SK-N-DZ (cell line): ENCODE measurements at places on chromosomes 3 and 15.

DNA sequence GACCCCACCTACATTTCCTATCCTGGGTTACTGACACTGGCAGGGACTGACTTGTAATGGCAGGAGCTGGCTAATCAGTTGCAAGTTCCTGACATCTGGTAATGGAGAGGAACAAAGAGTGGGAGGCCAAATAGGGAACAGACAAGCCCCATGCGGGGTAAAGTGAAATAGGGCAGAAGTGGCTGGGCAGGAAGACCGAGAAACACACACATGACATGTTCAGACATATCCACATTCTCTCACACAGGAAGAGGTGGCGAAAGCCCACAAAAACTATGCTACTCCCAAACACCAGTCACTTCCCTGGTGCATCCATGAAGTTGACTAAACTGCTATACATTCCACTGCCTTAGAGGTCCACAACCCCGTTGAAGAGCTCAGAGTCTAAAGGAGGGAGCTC, 394.1 kb upstream of the TBL1XR1 start:
- no peak for DNase-seq

- DNase-seq, result peak; percentile 20
These were observed 50.1 kb downstream of the ITGB5 start for GRCh38 chr3:124837065-124837464.

GRCh38 chr3:122578069-122578740, 755 bp downstream of the PARP15 start:
- no peak for DNase-seq

GRCh38 chr15:82043796-82044372, 1.9 kb downstream of the MEX3B start:
- DNase-seq, result no peak

DNA sequence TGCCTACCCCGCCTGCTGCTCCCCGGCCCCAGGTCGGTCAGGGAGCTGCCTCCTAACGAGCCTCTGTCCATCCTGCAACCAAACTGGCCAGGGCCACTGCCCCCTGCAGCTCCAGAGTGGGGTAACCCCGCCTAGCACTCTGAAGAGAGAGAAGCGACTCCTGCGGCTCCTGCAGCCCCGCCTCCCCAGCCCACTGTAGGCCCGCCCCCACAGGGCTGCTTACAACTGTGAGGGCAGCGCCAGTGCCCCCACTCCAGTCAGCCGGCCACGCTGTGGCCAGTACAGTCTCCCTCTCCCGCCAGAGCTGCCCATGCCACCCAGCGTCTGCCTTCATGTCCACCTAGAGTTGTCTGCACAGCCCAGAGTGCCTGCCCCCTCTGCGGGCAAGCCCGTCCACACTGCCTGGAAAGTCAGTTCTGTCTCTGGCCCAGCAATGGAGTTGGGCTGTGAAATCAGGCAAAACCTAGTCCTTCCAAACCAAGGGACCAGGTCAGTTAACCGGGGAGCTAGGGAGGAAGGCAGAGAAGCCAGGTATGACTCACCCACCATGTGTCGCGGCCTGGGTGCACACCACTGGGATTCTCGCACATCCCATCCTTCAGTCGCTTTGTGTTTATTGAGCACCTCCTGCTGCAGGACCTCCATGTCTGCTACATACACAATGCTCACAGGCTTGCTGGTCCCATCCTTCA, 2.4 kb downstream of the UCN2 start:
- DNase-seq, result peak; percentile 77

DNA sequence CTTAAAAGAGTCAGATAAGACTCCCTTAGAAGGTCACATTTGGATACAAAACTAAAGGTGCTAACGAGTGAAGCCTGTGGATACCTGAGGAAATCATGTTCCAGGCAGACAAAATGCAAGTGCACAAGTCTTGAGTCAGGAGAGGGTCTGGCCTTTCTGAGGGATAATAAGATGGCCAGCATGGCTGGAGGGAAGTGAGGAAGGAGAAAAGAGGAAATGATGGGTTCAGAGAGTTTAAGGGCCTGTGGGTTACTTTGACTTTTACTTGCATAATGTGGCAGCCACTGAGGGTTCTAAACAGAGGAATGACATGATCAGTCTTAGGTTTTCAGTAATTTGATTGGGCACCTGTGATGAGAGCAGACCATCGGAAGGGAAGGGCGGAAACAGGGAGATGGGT, 3.5 kb upstream of the ROPN1B start:
- DNase-seq, result no peak

GRCh38 chr3:100108464-100109079, 5.7 kb downstream of the FILIP1L start:
- no peak for DNase-seq

GRCh38 chr3:178512647-178513046, 23.6 kb upstream of the KCNMB2 start:
- no peak for DNase-seq

DNA sequence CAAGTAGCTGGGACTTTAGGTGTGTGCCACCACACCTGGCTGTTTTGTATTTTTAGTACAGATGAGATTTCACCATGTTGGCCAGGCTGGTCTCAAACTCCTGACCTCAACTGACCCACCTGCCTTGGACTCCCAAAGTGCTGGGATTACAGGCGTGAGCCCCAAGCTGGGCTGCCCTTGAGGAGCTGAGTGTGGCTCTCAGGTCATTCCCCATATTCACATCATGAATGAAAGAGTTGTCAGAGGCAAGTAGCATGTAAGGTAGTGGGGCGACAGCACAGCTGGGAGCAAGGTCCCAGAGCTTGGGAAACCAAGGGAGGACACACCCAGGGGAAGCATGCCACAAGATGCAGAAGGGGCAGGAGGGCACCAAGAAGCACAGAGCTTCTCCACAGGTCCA, 4.9 kb downstream of the CCDC71 start:
- DNase-seq, result no peak

GRCh38 chr3:120429921-120430361, 20.9 kb downstream of the FSTL1 start:
- no peak for DNase-seq

- DNase-seq, result no peak
These were observed 23.5 kb downstream of the TMEM43 start for GRCh38 chr3:14148041-14148985.

GRCh38 chr3:42262525-42262924, 3.5 kb downstream of the CCK start:
- DNase-seq, result no peak

DNA sequence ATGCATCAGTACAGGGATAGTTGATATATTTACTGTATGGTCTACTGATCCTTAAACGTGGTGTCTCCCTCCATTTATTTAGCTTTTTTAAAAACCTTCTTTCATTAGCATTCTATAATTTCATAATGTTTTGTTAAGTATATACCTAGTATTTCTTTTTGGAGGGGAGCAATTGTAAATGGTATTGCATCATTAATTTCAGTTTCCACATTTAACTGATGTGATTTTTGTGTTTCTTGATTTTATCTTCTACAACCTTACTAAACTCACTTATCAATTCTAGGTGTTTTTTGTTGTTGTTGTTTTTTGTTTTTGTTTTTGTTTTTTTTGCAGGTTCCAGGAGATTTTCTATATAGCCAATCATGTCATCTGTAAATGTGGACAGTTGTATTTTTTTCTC, 18.4 kb downstream of the GOLGA6L1 start:
- DNase-seq, result no peak

GRCh38 chr15:31219221-31219620, 107.4 kb upstream of the KLF13 start:
- no peak for DNase-seq

- DNase-seq, result no peak
These were observed 147.6 kb downstream of the DNAJB8 start for GRCh38 chr3:128319107-128319506.

DNA sequence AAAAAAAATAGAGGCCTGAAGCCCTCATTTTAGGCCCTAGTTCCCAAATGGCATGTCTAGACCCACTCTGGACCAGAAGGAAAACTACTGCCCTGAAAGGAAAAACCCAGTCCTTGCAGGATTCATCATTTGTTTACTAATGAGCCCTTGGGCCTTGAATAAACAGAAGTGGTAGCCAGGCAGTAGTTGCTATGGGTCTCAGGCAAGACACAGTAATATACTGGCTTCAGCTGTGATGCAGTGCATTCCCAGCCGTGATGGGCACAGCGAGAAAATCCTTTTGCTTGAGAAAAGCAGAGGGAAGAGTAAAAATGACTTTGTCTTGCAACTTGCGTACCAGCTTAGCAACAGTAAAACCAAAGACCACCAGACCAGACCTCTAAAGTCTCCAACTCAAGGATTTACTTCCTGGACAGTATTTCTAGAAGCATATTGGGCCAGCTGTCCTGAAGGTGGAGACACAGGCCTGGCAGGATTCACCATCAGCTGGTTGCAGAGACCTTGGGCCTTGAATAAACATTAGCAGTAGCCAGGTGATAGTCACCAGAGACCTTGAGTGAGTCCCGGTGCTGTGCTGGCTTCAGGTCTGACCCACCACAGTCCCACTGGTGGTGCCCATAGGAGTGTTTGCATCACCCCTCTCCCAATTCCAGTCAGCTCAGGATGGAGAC, 208.3 kb upstream of the SLITRK3 start:
- DNase-seq, result no peak

GRCh38 chr3:186099178-186099577, 9.7 kb downstream of the ETV5 start:
- no peak for DNase-seq

GRCh38 chr15:71316911-71317310, 201.6 kb downstream of the THSD4 start:
- no peak for DNase-seq

DNA sequence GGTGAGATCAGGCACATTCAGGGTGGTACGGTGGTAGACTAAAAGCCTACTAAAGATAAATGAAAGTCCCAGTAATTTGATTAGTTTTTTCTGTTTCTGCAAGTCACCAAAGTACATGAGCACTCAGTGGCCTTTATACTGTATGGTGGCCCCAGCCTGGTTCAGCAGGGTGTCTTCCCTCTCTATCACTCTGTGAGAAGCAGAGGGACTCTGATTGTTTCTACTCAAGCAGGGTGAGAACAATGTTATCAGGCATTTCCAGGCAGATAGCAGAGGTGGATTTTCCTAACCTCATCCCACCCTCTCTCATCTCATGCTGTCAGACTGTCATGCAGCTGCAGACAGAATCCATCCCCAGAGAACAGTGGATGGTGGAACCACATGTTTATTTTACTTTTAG, 71.5 kb upstream of the BFSP2 start:
- peak; percentile 45 for DNase-seq

DNA sequence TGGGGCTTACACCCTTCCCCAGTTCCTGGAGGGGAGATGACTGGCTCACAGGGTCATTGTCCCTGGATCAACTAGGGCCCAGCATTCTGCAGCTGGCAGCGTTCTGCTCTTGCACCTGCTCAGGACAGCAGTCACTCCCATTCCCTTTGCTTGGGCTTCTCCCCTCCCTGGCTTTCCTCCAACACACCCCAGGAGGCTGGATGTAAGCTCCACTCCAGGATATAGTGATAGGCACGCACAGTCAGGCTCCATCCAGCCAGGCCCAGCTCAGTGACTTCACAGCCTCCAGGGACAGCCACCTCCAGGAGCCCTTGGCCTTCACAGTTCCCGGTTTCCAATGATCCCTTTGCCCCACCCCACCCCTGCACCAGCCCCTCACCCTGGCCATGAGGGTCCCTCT, 1.9 kb downstream of the SPTBN5 start:
- no peak for DNase-seq

- DNase-seq, result peak; percentile 55
These were observed 54.0 kb downstream of the KCNAB1 start for GRCh38 chr3:156174229-156174847.

GRCh38 chr3:128889139-128889894, 9.9 kb downstream of the ACAD9 start:
- no peak for DNase-seq

GRCh38 chr15:61524086-61524485, 295.0 kb upstream of the RORA start:
- DNase-seq, result no peak

DNA sequence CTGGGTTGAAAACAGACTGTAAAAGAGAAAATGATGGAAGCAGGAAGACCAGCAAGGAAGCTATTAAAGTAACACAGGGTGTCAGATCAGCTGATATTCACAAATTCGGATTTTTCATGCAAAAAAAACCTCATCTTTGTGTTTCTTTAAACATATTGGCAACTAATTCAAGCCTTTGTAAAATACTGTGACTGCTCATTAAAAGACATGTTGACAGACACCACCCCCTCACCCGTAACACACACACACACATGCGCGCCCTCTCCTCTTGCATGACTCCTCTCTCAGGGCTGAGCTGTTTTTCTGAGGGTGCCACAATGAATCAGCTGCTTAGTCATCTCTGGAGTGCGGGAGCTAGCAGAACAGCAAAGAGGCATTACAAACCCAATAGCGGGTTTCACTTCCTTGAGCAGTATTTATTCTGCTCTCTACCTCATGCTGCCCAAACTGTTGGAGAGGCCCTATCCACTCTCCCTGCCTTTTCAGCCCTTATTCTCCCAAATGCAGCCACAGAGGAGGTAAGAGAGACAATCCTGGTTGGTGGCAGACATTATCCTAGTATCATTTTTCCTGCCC, 35.8 kb upstream of the CCDC80 start:
- peak; percentile 10 for DNase-seq

- DNase-seq, result no peak
These were observed 79.1 kb downstream of the CADPS start for GRCh38 chr3:62795978-62796657.

- no peak for DNase-seq
These were observed 175.0 kb downstream of the PDZRN3 start for GRCh38 chr3:73449774-73450173.

DNA sequence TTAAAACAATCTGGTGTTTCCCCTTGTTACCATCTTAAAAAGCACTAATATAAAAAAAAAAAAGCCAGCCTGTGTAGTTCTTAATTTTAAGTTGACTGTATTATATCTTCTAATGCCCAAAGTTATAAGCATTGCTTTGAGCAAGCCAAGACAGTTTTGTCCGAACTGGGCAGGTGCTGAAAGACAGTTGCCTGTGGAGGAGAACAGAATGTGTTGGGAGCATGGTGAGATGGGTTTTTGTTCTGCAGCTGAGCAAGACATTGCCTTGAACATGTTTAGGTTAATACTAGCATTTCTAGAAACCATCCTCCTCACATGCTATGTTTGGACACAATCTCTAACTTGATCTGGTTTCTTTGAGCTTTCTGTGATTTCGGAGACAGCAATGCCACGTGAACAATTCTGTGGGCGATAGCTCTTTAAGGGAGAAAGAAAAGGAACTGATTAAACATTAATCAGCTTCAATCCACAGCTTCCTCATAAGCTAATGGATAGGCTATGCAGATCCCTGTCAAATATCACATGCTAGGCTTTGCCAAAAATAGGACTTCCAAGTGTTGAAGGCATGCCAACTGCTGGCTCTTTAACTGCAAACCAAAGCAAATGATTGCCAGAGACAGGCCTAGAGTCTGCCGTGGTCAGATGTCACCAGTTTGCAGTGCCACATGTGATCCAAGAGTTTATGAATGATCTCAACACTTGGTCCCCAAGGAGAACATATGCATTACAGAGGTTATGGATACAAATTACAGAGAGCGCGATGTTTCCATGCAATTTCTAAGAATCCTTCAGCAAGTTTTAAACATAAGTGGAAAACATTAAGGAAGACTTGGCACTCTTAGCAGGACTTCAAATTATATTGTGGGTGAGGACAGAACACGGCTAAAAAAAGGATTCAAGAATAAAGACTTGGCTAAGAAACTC, 428.1 kb downstream of the ROBO2 start:
- no peak for DNase-seq
